ENCODE measurements at places on chromosomes 3 and 15.

- DNase-seq: no peak
These were observed 193.9 kb upstream of the TPM1 start for GRCh38 chr15:62848632-62849050.

GRCh38 chr3:126485176-126485897 is 9.6 kb upstream of the ZXDC start:
- no peak for DNase-seq

DNA sequence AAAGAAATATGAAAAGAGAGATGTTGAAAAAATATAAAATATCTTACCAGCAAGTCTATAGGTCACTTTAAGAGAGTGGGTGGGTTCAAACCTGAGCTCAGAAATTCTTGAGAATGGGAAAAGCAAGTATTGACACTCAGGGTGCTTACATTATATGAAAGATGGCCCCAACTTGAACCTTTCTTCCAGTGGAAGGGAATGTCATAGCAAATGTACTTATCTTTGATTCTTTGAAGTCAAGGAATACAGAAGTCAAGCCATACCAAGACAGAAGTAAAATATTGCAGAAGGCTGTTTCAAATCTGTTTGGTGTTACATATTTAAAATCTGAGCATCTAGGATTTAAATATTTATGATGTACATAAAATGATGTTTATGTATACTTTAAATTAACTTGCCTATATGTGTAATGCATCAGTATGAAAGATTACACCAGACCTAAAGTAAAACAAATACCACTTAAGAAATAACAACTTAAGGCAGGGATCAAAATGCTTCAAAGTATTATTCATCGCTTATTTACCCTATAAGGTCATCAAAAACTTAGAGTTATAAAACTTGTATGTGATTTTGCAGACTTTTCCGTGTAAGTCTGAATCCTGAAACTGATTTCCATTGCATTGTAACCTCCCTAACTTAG is 8.7 kb downstream of the MME start:
- DNase-seq: no peak

- DNase-seq: no peak
These were observed 247.5 kb upstream of the LRIG1 start for GRCh38 chr3:66748175-66748876.

GRCh38 chr15:83424101-83424500 is 23.0 kb upstream of the SH3GL3 start:
- DNase-seq: no peak

GRCh38 chr3:75180945-75181298 is 483.2 kb upstream of the FRG2C start:
- DNase-seq: no peak

Measured in stimulated activated CD4-positive, alpha-beta T cell treated with anti-CD3 and anti-CD28 coated beads, Interleukin-1b, Interleukin-23, amount 100 ng/mL, for 48 hours (primary cell).